Activated CD4-positive, alpha-beta T cell treated with anti-CD3 and anti-CD28 coated beads for 4 hours (primary cell): ENCODE measurements at places on chromosomes 3 and 15.

DNA sequence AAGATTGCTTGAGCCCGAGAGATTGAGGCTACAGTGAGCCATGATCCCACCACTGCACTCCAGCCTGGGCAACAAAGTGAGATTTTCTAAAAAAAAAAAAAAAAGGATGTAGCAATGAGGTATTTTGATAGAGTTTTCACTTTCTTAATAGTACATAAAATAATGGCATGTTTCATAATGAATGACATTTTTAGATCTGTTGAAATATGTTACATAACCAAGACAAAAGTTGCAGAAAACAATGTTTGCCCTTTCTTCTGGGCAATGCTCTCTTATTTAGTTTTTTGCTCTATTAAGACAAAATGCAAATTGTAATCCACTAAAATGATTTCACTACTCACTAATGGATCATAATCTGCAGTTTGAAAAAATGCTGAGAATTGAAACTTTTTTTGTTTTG is 4.4 kb upstream of the MAPK6 start:
- no peak for DNase-seq

DNA sequence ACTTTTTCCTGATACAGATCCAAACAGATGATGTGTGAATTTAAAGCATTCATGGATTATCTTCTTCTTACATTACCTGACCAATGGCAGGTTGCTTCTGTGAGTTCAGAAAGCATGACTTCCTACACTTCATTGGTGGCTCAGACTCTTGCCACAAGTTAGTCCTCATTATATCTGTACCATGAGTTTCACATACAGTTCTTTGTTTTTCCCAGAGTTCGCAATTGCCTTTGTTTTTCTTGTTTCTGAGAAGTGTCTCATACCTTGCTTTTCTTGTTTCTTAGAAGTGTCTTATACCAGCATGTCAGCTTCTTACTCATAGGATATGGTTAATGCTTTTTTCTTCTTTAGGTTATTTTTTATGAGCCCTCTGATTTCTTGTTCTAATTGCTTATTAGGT is 133.8 kb upstream of the TLE3 start:
- no peak for DNase-seq

- DNase-seq: no peak
These were observed 53.0 kb downstream of the SV2B start for GRCh38 chr15:91152896-91153581.

GRCh38 chr3:184842433-184842832 is 30.5 kb downstream of the VPS8 start:
- no peak for DNase-seq

DNA sequence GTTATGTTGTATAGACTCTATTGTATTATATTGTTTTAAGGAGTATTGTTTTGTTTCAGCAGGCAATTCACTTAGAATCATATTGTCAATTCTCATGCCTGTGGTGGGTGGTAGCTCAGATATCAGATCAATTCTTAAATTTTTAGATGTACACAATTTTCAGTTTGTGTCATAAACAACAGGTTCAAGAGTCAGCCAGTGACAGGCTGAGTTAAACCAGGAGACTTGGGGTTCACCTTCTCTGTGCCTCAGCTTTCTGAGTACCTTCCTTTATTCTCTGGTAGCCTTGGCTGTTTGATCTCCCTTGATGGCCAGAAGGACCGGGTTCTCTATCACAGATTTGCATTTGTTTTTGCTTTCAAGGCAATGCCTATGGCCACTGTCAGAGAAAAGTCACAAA is 199.9 kb upstream of the KCNMB2 start:
- no peak for DNase-seq
